HS-27A (cell line): ENCODE measurements at places on chromosomes 16 and 17.

- DNase-seq: no peak
Measured at GRCh38 chr17:60971515-60972369, 294.1 kb downstream of the BCAS3 start.

GRCh38 chr16:55062442-55062841 is 131.8 kb downstream of the IRX5 start:
- no peak for DNase-seq

DNA sequence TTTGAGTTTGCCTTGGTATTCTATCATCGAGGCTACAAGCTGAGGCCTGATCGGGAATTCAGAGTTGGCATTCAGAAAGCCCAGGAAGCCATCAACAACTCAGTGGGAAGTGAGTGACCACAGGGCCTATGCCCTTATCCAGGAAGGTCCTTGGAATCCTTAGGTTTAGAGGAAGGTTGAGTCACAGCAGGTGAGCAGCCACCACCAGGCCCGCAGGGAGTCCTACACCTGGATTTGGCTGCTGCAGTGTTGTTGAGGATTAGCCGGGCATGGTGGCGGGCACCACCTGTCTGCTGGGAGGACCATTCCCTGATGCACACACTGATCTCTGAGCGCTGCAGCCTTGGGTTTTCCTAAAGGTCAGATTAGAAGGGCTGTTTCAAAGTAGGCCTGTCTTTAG is 5.2 kb downstream of the ODAD4 start:
- DNase-seq: no peak

- peak; percentile 66 for DNase-seq
Measured at GRCh38 chr16:30874821-30875717, 18.8 kb downstream of the BCL7C start.

DNA sequence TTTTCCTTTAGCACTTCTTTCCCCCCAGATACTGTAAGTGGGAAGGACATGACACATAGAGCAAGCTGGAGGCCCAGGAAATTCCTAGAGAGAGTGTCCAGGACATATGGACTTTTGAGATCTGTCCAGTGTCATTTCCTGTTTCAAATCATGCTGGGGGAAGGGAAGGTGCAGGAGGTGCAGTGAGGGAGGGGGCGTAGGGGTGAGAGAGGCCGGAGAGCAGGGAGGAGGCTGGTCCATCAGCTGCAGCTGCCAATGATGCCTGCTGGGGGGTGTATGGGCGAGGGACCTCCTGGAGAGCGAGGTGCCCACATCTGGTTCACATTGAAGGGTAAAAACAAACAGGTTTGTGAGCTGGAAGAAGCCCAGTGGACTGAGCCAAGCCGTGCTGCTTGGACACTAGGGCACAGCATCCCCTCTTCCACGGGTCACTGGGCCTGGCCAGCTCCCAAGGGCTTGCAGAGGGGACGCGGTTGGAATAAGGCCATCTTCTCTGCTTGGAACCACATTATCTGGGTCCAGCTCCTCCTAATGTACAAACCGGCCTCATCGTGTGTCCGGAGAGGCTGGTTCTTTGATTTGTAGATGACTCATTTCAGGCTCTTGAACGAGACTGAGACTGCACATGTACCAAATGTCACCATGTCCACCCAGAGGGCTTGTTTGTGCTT is 70.4 kb upstream of the SMURF2 start:
- no peak for DNase-seq

DNA sequence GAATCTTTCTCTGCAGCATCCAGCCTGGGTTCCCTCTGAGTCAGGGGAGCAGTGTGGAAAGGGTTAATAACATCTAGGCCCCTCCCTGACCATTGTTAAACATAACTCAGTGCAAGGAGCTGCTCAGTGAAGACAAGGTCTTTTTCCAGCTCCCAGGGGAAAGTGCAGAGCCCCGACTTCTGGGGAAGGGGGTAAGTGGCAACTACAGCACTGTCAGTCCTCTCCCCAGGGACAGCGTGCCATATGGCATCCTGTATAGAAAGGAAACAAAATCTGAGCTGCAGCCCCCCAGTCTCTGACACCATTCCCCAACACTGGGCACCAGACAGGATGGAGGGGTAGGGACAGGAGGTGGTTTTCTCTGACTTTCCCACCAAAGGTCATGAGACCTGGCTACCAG is 7.8 kb downstream of the MRPL27 start:
- DNase-seq: no peak

GRCh38 chr16:74936902-74937560 is 47.9 kb downstream of the WDR59 start:
- peak; percentile 0 for DNase-seq
